ENCODE measurements at places on chromosomes 1 and 21.

DNA sequence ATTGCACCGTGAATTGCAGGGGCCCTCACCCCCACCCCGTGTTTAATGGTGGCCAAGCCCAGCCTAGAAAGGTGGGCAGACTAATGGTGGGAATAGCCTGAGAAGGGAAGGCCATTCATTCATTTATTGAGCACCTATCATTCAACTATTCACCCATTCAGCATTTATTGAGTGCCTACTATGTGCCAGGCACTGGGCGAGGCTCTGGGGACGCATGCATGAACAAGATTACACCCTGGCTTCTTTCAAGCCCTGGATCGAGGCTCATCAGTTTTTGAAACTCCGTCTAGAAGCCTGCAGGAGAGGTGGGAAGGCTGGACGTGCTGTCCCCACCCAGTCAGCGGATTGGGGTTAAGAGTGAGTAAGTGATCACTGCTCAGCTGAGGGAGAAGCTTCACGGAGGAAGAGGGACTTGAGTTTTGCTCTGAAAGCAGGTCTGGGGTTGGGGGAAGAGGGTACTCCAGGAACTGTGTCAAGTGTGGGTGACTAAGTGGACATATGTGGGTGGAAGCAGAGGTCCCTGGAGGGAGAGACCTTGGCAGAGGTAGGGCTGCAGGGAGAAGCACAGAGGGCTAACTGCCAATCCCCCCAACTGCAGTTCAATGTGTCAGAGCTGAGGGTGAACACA, 35.6 kb downstream of the MEF2D start:
- DNase-seq, result no peak

- no peak for DNase-seq
Observed at GRCh38 chr1:60988891-60989290, 93.5 kb upstream of the NFIA start.

DNA sequence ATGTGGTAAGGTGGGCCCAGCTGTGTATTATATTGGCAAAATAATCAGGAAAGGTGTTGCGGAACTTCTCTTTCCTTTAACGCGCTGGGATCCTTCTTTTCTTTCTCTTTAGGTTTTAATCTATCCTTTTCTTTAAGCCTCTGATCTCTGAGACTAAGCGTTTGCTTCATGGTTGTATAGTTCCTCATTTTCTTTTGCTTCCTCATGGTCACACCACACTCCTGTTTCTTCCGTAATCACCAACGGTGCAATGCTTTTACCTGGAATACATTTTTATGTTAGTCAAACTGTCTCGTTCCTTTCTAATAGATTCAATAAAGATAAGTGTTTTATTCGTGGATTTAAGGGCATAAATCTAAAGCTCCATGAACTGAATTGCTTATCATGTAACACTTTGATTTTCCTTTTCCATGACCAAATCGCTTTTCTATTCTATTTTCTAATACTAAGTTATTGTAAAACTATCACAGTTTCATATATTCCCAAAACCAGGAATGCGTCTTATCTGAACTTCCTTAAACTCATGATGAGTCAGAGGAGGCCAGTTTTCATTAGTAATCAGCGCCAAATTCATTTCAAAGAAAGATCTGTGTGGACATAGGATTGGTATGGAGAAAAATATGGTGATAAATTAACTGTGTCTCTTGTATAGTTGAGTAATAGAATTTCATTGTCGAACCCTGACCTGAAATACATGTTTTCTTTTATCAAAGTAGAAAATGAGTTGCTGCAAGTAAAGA, 12.2 kb downstream of the SDCCAG8 start:
- DNase-seq, result no peak

- DNase-seq, result peak; percentile 69
Observed at GRCh38 chr1:227317523-227318015, 723 bp downstream of the CDC42BPA start.

GRCh38 chr1:15128520-15129313, 24.8 kb upstream of the TMEM51 start:
- peak; percentile 28 for DNase-seq

- DNase-seq, result peak; percentile 26
Observed at GRCh38 chr1:233328142-233328921, 808 bp downstream of the MAP3K21 start.

- no peak for DNase-seq
Observed at GRCh38 chr1:183764981-183765380, 39.9 kb upstream of the RGL1 start.

- no peak for DNase-seq
Observed at GRCh38 chr1:22115286-22115685, 27.6 kb downstream of the WNT4 start.

- DNase-seq, result peak; percentile 24
Observed at GRCh38 chr1:15684042-15684461, at the start of gene PLEKHM2. TSS of gene PLEKHM2 (plus strand) at chr1:15684320. CDS start at chr1:15684559, 239 bp downstream.

DNA sequence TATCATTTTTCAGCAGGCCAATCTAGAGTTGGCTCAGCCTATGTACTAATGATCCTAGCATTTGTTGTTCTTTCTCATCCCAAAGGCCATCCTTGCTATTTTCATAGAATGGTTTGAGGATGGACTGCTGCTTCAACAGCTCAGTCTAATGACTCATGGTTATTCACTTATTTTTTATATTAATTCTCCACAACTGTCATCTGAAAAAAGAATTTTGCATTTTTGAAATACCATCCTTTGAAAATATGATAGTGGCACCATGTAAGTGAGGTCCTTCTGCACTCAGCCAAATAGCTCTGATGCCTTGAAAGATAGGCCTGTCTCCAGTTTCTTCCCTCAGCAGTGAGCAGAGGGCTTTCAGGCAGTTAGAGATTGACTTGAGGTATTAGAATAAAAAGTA, 377.5 kb downstream of the LMO4 start:
- DNase-seq, result no peak

- no peak for DNase-seq
Observed at GRCh38 chr1:58724483-58724882, 24.6 kb upstream of the MYSM1 start.

- DNase-seq, result no peak
Observed at GRCh38 chr1:196401891-196402290, 206.3 kb downstream of the KCNT2 start.

DNA sequence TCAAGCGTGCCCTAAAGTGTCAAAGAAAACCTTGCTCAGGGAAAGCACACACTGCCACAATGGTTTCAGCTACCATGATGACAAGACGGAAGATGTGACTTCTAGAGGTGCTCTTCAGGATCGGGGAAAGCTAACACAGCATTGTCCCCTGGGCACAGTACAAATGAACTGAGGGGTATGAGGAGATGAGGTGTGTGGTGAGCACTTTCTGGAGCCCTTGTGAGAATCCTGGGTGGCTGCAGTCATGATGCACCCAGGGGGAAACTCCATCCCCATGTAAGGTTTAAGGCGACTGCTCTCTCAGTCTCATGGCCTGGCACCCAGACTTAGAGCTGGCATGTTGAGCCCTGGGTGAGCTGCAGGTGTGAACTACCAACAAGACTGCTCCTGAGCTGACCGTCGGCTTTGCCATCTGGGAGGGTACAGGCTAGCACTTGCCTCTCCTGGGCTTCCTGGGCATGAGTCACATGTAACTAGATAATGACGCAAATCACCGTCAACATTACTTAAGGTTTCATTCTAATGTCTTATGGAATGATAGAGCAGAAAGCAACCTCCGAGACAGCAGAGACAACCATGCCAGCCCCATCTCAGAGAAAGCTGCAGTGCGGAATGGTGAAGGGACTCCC, 144.6 kb downstream of the CLIC6 start:
- no peak for DNase-seq

DNA sequence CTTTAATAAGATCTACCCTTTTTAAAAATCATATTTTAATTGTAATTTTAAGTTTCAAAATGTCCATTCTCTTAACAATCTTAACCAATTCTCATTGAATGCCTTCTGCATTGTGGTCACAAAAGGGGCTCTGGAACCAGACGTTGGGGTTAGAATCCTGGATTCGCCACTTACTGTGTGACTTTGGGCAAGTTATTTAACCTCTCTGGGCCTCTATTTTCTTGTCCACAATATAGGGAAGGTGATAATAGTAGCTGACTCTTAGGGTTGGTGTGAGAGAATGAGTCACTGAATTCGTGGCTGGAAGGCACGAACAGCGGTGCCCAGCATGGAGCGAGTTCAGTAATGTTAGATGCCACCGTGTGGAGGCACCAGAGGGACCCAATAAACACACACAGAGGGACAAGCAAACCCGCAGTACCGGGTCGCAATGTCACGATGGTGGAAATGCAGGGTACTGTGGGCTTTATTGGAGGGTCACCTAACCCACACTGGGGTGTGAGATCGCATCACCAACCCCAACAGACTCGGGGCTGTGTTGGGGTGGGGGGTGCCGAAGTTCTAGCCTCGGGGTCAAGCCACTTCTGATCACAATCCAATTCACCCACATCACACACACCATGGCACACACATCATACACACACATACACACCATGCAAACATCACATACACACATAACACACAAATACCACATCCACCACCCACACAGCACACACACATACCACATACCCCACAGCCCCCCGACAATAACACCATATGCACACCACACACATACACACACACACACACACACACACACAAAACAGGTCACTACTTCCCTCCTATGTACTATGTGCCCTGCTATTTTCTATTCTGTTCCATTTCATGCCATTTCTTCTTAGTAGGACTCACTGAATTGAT, 27.0 kb upstream of the IFNAR2 start:
- no peak for DNase-seq

- no peak for DNase-seq
Observed at GRCh38 chr1:228074954-228075730, 7.4 kb upstream of the ARF1 start.

DNA sequence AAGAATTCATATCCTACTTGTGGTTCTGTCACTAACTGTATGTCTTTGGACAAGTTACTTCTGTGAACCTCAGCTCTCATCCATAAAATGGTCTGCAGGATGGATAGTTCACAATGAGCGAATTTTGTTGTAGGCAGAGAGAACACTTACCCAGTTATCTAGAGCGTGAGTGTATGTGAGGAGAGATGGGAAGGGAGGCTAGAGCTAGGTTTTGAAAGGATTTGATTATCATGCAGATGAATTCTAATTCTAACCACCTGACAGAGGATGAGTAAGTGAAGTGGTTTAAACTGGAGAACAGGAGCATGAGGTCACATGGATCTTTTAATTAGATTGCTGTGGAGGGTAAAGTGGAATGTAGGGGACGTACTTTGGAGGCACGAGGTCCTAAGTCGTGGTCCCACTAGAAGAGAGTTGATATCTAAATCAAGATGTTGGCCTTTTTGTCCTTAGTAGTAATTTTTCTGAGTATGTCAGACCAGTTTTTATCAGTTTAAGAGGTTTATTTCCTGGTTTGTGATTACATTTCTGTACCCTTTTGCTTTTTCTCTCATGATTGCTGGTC, 5.0 kb downstream of the SUCO start:
- DNase-seq, result no peak

- DNase-seq, result peak; percentile 49
Observed at GRCh38 chr1:202237052-202237451, 43.5 kb downstream of the LGR6 start.

DNA sequence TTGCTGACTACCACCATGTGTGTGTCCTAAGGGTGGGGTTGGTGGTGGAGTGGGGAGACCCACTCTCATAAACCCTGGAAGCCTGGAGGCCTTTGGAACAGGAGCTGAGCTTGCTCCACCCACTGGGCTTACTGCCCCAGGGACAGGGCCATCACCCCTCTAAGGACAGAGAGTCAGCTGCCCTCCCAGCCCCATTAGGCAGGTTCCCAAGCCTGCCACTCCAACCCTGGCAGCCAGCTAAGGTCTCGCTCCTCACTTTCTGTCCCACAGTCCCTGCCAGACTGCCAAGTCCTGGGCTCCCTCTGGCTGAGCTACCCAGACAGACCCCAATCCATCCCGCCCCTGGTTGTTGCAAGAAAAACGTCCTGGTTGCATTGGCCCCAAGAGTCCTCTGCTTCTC, 3.8 kb downstream of the NT5C1A start:
- no peak for DNase-seq

DNA sequence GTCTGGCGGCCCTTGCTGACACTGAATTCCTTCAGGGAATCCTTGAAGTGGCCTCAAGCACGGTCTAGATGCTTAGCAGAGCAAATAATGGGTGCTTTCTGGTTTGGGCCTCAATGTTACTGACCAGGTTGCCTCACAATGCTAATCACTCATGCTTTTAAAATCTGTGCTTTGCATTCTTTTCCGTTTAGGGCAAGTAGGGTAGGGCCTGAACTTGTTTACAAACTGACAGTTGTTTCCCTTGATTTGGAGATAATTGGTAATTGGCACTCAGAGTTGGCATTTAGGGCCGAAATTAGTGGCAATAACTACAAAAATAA, 1.4 kb downstream of the VPS13D start:
- no peak for DNase-seq

GRCh38 chr1:60262701-60263100, 189.1 kb upstream of the C1orf87 start:
- DNase-seq, result no peak

- no peak for DNase-seq
Observed at GRCh38 chr1:25836695-25837094, 16.9 kb downstream of the MTFR1L start.

GRCh38 chr1:200037904-200038303, 10.4 kb downstream of the NR5A2 start:
- DNase-seq, result no peak

DNA sequence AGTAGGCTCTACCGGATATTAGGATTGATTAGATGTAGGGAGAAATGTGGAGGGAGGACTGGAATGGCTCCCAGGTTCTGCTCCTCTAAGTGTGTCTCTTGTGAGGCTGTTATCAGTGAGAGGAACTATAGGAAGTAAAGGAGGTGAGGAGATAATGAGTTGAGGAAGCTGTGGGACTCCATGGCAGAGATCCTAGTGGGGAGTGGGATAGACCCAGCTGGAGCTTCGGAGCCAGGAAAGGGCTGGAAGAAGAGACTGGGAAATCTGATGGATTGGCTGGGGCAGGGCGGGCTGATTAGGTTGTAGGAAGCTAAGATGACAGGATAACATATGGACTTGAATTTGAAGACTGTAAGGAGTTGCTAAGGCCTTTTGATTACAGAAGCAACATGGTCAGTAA, 14.8 kb upstream of the BCL9 start:
- no peak for DNase-seq

- DNase-seq, result no peak
Observed at GRCh38 chr1:235127203-235127602, 1.4 kb downstream of the TOMM20 start.

GRCh38 chr1:164308101-164308500, 250.9 kb upstream of the PBX1 start:
- DNase-seq, result no peak

- DNase-seq, result no peak
Observed at GRCh38 chr1:6515771-6516170, 24.3 kb upstream of the PLEKHG5 start.

- no peak for DNase-seq
Observed at GRCh38 chr21:44677881-44678280, 4.1 kb downstream of the KRTAP12-1 start.

DNA sequence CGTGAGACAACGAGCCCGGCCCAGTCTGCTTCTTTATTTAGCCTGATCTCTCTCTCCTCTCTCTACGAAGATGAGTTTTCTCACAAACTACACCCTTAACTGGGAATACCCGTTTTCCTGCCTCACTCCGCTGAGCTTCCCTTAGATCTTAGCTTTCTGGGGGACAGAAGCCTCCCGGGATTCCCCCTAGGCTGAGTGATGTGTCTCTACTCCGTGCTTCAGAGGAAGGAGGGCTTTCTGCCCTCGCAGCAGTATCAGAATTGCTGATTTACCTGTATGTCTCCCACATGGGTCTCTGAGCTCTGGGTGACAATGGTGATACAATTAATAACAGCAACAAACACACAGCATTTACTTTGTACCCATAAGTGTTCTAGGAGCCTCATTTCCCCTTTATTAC, 1.0 kb downstream of the ZBTB17 start:
- no peak for DNase-seq
